Mammary microvascular endothelial cell (primary cell): ENCODE measurements at places on chromosomes 1 and 21. TPM values are rescaled to one million over a fixed set of nuclear protein-coding genes. Genes with fewer than 3 reads are reported as not detected.

MCOLN2 gene
- not detected in 2 replicates for total RNA-seq

MIER1 gene
- 20.2 and 20.3 TPM in 2 replicates for total RNA-seq

LORICRIN gene
- not detected in 2 replicates for total RNA-seq

LCE1A gene
- not detected in 2 replicates for total RNA-seq

ANKRD35 gene
- 1.0 and 1.3 TPM in 2 replicates for total RNA-seq

CSF3R gene
- not detected in 2 replicates for total RNA-seq

GGPS1 gene
- total RNA-seq = 17.7 and 27.0 TPM in 2 replicates

ELAPOR1 gene
- 0.67 and 0.69 TPM in 2 replicates for total RNA-seq
